ENCODE measurements at places on chromosomes 5 and 9.

DNA sequence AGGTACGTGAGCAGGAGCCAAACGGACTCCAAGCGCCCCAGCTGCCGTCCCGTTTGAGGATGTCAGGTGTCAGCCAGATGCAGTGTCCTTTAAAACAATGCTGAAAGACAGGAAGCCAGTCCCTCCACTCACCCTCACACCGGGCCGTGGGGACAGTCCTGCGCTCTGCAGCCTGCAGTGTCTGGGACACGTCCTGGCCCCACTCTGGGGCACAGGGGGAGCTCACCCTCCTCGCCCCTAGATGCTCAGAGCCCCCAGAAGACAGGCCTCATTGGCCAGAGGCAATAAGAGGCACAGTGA is 79.7 kb downstream of the ZNF354C start:
- no peak for DNase-seq

DNA sequence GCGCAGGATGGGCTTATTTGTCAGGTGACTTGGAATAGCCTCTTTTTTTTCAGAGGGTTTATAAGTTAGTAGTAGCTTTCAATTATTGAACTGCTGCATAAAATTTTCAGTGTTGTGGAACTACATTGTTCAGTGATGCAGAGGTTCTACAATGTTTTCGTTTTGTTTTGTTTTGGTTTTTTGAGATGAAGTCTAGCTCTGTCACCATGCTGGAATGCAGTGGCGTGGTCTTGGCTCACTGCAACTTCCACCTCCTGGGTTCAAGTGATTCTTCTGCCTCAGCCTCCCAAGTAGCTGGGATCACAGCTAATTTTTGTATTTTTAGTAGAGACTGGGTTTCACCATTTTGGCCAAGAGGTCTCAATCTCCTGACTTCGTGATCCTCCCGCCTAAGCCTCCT is 22.0 kb downstream of the NUP188 start:
- DNase-seq: peak; percentile 16

GRCh38 chr5:98770209-98770910 is 3.1 kb upstream of the RGMB start:
- peak; percentile 63 for DNase-seq

DNA sequence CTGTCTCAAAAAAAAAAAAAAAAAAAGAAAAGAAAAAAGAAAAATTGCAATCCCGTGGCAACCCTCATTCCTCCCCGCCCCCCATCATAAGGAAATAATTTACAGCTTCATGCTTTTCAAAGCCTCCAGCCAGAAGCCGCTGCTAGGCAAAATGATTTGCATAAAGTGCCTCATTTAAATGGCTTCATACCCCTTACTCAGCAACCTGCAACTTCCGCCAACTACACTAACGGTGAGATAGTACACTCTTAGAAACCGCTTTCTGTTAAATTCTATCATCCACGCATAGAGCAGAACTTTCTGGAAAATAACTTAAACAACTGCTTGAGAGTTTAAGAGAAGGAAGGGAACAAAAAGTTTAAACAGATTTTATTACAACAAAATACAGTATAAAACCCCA is 17.8 kb downstream of the SERINC5 start:
- DNase-seq: no peak

GRCh38 chr5:179913461-179913860 is 5.8 kb upstream of the TBC1D9B start:
- no peak for DNase-seq

GRCh38 chr9:4864234-4864661 is 71.5 kb downstream of the RCL1 start:
- no peak for DNase-seq

DNA sequence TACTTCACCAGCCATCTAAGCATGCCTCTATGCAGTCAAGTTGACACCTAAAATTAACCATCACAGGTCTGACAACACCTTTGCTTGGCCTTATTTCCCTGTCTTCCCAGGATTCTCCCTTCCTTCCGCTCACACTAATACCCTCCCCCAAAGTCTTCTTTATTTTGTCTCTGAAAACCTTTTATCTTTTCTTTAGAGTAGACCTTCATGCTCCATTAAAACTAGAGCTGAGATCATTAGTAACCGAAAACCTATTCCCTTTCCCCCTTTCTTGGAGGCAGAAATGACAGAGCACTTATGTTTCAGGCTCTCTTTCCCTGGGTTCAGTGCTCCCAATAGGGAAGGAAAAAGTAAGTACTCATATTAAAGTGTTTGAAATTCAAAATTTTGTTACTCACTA is 423.8 kb downstream of the YTHDC2 start:
- no peak for DNase-seq

DNA sequence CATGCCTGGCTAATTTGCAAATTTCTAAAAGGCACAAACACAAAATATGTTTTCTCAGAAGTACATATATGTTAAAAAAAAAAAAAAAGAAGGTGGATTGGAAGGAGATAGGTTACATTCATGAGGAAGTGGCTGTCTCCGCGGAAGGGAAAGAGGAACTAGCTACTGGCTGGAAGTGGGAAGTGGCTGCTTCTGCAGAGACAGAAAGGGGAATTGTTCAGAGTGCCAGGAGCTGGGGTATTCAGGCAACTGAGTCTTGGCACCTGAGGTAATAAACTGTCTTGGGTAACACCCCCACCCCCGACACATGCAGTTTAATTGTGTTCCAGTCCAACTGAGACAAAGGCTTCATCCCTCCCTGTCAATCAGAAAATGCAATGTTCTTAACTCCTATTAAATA is 45.6 kb downstream of the S1PR3 start:
- no peak for DNase-seq

DNA sequence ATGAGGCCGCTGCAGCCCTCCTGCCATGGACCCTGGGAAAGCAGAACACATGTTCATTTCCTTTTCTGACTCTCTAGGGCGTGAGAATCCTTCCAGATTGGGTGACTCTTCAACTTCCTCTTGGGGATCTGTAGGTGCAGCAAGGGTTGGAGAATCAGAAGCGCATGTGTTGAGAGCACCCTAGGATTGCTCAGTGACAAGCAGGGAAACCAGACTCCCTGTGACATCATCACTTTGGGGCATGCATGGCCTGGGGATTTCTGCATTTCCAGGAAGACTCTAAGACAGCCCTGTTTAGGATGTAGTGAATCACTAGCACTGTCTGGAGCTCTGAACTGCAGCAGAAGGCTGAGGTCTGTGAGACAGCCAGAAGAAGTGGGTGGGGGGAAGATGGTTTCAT is 15.1 kb upstream of the LCP2 start:
- DNase-seq: peak; percentile 85

- DNase-seq: no peak
These were observed 77.2 kb upstream of the NEK6 start for GRCh38 chr9:124180557-124180956.

GRCh38 chr5:142465476-142465875 is 140.7 kb upstream of the SPRY4 start:
- DNase-seq: no peak

- DNase-seq: peak; percentile 65
These were observed 106.1 kb downstream of the SH3TC2 start for GRCh38 chr5:148956477-148957385.

- DNase-seq: no peak
These were observed 397.4 kb upstream of the MEF2C start for GRCh38 chr5:89280103-89281037.

DNA sequence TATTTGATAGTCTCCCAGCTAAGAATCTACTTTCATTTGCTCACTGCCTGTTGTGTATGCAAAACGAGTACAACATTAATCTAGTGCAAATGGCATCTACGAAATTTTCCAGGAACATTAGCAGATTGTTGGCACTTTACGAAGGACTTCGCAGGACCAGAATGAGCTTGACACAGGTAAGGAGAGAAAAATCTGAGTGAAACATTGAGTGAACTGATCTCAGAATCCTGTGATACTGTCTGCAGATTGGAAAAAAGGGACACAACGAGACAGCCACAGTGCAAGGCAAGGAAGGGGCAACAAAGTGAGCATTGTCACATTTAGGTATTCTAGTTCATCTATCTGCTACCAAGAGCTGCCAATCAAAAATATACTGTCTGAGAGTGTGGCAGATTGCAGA is 350.5 kb downstream of the ZNF608 start:
- no peak for DNase-seq

- no peak for DNase-seq
These were observed 98.9 kb downstream of the MELK start for GRCh38 chr9:36671561-36671960.

- no peak for DNase-seq
These were observed 17.2 kb upstream of the SUSD3 start for GRCh38 chr9:93041108-93041802.

DNA sequence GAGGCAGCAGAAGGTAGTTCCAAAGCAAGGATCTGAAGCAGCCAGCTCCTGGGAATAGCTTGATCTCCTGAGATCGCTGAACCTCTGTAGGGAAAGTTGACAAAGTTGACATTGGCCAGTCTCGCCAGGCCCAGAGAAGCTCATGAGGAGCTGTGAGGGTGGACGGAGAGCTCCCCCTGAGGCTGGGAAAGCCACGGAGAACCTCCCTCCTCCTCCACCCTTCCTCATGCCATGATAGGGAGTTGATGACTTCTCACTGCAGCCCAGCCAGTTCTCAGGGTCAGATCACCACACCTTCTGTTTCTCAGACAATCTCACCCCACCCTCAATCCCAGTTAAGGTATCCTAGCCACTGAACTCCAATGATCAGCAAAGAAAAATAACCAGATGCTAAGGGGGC is 30.4 kb upstream of the KCNV2 start:
- no peak for DNase-seq

DNA sequence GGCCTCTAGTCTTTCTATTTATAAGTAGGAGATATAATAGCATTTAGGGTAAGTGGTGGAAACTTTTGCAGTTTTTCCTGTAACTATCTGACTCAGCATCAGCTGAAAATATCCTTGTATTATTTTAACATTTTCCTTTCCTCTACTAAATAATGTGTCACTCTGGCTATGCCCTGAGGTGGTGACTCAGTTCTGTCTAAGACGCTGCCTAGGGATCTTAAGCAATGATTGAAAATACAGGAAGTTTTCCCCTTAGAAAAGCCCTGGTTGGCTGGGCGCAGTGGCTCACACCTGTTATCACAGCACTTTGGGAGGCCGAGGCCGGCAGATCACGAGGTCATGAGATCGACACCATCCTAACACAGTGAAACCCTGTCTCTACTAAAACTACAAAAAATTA is 9.3 kb upstream of the EDIL3 start:
- peak; percentile 96 for DNase-seq

DNA sequence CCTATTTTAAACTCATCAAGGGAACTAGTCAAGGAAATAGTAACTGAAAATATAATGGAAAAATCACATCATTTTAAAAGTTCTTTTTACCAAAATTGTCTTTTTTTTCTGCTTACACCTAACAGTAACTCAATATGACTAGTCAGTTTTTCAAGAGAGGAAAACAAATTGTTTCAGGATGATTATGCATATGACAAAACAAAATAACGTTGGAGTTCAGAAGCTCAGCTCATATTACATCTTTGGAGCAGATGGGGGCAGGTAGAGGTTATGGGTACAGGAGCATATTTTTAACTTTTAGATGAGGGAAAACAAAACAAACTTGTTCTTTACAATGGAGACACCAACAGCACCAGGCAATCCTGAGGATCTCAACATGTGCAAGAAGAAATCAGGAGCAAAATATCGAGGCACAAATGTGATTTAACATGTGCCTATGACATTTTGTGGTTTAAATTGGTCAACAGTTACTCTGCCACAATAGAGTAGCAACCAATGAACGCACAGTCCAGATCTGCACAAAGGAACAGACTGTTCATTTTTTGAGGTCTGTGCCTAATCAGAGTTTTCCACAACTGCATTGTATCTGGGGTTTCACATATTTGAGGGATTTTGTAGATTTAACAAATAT is 659.0 kb downstream of the ANXA1 start:
- DNase-seq: no peak

DNA sequence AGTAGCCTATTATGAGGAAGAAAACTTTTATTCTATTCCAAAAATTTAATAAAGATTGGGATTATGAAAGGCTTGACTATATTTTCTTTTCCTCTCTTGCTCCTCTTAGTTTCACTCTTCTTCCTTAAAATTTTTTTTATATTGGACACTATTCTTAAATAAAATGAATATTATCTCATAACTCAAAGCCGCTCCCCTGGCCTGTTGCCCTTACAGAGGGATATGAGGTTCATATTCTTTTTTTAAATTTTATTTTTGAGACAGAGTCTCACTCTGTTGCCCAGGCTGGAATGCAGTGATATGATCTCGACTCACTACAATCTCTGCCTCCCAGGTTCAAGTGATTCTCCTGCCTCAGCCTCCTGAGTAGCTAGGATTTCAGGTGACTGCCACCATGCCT is 106.8 kb upstream of the MPDZ start:
- DNase-seq: no peak

GRCh38 chr5:7245121-7245651 is 150.8 kb upstream of the ADCY2 start:
- DNase-seq: peak; percentile 20

GRCh38 chr9:27387722-27388121 is 90.8 kb upstream of the EQTN start:
- DNase-seq: no peak

DNA sequence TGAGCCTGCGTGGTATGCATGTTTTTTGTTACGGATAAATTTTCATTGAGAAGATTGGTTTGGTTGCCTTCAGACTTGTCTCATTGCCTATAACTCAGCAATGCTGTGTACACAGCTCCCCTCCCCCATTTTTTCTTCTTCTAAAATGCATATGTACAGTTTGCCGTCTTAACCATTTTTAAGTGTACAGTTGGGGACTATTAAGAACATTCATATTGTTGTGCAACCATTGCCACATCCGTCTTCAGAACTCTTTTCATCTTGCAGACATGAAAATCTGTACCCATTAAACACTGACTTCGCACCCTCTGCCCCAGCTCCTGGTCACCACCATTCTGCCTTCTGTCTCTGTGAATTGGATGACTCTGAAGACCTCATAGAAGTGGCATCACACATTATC is 6.2 kb downstream of the EXOC3 start:
- DNase-seq: no peak

GRCh38 chr9:116706310-116707290 is 19.5 kb downstream of the TRIM32 start:
- DNase-seq: no peak

DNA sequence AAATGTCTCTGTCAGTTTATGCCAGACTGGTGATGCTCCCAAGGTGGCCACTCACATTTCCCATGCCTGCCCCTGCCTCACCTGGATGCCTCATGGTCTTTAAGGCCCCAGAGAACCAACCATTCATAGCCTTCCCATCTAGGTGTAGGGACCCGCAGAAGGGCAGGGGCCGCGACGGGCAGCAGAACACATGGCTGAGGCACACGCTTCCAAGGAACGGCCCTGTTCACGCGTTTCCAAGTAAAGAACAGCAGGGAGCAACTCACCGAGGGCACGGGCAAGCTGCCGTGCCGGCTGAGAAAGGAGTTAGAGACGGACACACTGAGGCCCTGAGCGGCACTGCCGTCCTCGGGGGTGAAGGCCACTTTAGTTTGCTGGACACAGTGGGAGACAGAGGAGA is 73.5 kb downstream of the PRRT1B start:
- DNase-seq: no peak

DNA sequence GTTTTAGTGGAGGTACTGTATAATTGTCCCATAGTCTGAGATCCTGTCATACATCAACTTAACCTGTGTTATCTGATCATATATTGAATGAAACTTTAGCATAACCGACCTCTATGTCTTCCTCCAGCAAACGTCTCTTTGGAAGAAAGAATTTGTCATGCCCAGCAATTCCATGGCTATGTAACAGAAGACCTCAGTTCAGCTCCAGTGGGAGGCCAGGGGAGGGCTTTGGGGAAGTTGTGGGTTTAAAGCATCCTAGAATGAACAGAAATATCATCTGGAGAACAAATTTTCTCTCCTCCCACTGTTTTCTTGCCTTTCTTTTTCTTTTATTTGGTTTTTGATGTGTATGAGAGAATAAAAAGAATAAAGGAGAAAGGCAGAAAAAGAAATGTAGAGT is 164.5 kb downstream of the GAS1 start:
- DNase-seq: no peak

GRCh38 chr5:137858223-137858916 is 9.3 kb upstream of the MYOT start:
- DNase-seq: no peak
